GM20000 (cell line): ENCODE measurements at places on chromosomes 2 and 18.

- no peak for DNase-seq
These were observed 381.3 kb upstream of the SPRED2 start for GRCh38 chr2:65813631-65814173.

DNA sequence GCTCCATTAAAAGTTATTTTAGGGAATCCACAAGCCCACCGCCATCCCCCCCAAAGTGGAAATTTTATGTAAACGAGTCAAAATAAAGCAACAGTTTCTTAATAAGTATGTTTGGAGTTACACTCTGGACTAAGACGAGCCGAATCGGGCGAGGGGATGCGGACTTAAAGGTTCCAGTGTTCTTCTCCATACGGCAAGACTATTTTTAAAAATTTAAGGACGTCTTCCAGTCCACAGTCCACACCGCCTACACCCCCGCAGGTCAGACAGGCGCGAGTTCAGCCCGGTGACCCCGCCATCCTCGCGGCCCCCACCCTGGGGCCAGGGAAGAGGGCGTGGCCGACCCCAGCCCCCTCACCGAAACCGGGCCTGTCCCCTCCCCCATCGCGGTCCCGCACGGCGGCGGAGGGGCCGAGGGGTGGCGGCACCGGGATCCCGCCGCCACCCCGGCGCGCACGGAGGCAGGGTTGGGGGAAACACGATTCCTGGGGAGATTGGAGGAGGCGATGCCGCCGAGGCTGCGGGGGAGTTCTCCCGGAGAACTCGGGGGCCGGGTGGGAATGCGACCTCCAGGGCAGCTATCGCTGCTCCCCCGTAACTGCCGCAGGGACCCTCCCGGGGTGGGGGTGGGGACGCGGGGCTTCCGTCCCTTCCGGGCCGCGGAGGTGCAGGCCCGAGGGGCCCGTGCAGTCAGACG lies 24.5 kb upstream of the SMAD7 start:
- no peak for DNase-seq

DNA sequence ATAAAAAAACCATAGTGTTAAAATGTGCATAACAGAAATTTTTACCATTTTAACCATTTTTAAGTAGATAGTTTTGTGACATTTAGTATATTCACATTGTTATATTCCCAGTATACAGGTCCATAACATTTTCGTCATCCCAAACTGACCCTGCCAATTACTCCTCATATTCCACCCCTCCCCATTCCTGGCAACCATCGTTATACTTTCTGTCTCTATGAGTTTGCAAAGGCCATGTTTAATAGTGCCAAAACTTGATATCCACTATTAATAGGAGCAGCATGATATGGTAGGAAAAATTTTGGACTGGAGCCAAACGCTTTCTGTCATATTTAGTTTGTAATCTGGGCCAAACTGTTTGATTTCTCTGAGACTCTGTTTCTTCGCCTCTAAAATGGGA lies 30.9 kb downstream of the PLCL1 start:
- no peak for DNase-seq

DNA sequence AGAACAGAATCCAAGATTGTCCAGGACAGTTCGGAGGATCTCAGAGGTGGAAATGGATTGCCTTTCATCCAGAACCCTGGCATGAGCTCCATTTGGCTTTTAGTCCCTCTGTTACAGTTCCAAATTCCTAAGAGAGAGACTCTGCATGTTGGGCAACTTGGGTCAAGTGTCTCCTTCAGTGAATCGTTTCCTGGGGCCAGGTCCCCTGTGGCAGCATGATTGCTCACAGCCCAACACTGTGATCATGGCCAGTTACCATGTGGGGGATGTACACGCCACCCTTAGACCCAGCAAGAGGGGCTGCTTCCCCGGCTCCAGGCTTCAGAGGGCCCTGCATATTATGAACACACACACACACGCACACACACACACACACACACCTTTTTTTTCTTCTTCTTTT lies 118.6 kb upstream of the GLI2 start:
- no peak for DNase-seq

GRCh38 chr2:16045653-16046352 lies 105.5 kb downstream of the MYCN start:
- no peak for DNase-seq

- peak; percentile 30 for DNase-seq
These were observed 934 bp downstream of the MYO5B start for GRCh38 chr18:50193796-50194630.

- DNase-seq, result no peak
These were observed 85.4 kb upstream of the MAP4K3 start for GRCh38 chr2:39522518-39522877.

- no peak for DNase-seq
These were observed 17.0 kb downstream of the TMEM177 start for GRCh38 chr2:119696005-119696404.

- no peak for DNase-seq
These were observed 258.1 kb downstream of the NAPG start for GRCh38 chr18:10783941-10784340.

GRCh38 chr2:157443090-157443489 lies 799 bp downstream of the CYTIP start:
- DNase-seq, result no peak

- no peak for DNase-seq
These were observed 72.8 kb downstream of the NEDD4L start for GRCh38 chr18:58116818-58117217.

GRCh38 chr2:48600917-48601316 lies 16.7 kb upstream of the GTF2A1L start:
- DNase-seq, result no peak

DNA sequence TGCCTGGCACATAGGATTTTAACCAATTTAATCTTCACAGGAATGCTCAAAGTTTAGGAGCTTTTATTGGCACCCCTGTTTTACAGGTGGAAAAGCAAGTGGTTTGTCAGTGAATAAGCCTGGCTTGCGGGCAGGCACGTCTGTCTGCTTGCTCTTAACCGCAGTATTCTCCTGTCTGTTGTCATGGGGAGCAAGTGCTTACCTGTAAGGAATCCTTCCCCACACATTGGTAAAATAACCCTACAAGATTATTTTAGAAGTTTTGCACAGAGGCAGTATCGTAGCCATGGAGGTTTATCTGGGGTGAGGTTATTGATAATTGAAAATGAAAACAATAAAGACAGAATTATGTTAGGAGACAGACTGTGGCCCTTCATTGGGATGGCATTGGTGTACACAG lies 174.9 kb downstream of the AGAP1 start:
- no peak for DNase-seq

- no peak for DNase-seq
These were observed 548.6 kb upstream of the RAB6C start for GRCh38 chr2:129430911-129431310.

DNA sequence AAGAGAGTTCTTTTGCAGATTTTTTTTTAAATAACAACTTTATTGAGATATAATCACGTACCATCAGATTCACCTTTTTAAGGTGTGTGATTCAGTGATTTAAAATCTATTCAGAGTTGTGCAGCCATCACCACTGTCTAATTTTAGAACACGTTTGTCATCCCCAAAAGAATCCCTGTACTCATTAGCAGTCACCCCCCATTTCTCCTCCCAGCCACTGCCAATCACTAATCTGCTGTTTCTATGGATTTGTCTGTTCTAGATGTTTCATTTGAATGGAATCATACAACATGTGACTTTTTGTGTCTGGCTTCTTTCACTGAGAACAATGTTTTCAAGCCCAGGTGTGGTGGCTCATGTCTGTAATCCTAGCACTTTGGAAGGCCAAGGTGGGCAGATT lies 55.4 kb upstream of the RAPH1 start:
- DNase-seq, result no peak

- DNase-seq, result no peak
These were observed 166.2 kb downstream of the ATAD2B start for GRCh38 chr2:23760736-23761135.

GRCh38 chr2:166454006-166454595 lies 39.9 kb downstream of the SCN7A start:
- no peak for DNase-seq

GRCh38 chr2:223779877-223780276 lies 57.5 kb downstream of the AP1S3 start:
- peak; percentile 62 for DNase-seq

- no peak for DNase-seq
These were observed 458.8 kb downstream of the SETBP1 start for GRCh38 chr18:45139478-45139877.

GRCh38 chr2:48723129-48723528 lies 32.4 kb downstream of the LHCGR start:
- DNase-seq, result no peak

DNA sequence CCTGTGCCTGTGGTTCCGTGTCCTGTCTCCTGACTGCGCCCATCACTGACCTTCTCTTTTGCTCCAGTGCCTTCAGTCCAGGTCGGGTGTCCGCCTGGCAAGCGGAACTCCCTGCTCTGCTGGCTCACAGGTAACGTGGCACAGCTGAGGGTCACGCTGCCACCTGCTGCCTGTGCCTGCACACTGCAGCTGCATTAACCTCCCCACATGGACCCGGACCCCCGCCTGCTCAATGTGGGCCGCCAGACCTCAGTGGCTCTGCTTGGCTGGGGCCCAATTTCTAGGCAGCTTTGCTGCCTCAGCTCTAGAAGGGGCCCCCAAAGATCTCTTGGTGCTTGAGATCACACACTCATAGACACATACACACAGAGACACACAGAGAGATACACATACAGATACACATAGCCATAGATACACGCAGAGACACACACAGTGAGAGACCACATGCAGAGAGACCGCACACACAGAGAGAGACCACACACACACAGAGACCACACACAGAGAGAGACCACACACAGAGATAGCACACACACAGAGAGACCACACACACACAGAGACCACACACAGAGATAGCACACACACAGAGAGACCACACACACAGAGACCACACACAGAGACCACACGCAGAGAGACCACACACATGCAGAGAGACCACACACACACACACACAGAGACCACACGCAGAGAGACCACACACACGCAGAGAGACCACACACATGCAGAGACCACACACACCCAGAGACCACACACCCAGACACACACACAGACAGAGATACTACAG lies 14.9 kb upstream of the CNNM3 start:
- DNase-seq, result peak; percentile 91

DNA sequence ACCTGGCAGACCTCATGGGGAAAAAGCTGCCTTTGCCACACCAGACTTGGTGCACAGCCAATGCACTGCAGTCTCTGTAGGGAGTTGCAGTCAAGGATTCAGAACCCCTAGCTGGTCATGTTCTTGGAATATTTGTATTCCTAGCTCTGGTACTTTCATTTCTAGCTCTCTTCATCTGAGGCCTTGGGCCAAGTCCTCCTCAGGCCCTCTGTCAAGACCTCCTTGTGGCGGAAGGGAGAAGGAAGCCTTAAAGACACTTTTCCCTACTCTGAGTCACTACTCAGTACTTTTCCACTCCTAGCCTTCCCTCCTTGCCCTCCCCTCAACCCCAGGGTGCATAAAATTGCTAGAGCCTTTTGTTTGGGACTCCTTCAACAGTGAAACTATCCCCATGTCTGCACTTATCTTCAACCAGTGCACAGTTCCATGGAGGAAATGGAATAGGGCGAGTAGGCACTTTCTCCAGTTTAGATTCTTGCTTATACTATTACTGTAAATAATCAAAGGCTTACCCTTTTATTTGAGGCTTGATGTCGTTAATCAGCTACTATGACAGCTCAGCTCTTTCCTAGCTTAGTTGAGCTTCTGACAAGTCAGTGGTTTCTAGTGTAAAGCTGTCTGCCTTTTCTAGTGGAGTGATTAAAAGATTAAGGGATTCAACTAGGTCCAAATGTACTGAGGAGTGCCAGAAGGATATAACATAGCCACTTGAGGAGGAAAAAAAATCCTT lies 15.8 kb downstream of the M1AP start:
- no peak for DNase-seq

DNA sequence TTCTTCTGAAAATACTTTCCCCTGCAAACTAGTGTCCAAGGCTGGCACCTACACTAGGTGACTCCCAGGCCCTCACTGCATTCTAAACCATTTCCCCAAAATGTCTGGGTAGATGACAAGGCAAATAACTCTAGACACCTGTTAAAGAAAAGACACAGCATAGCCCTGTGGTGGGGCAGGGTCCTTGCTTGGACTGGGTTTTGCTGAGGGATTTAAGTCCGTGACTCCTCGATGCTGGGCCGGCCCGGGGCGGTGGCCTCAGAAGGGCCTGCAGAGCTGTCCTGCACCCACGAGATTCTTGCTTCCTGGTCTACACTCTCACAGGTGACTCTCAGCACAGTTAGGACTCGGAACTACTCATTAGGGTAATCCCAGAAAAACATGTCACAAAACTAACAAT lies 55.2 kb downstream of the MBP start:
- no peak for DNase-seq

DNA sequence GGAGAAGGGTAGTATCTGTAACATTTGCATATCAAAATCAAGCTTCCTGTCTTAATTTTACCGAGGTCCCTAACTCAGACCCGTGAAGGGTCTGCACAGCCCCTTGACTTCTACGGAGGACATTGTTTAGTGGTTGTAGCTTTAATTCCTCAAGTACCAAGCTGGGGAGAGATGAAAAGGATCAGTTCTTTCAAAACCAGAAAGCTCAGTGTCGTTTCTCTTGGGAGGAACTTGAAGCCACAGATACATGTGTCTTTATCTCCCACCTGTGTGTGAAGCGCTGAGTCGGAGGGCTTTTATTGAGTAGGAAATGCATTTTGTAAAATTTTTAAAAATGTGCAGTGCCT lies 263.6 kb downstream of the GBX2 start:
- DNase-seq, result no peak
